ENCODE measurements at places on chromosomes 11 and 22.

GRCh38 chr22:44444341-44445306 is 53.4 kb downstream of the RTL6 start:
- DNase-seq = no peak

DNA sequence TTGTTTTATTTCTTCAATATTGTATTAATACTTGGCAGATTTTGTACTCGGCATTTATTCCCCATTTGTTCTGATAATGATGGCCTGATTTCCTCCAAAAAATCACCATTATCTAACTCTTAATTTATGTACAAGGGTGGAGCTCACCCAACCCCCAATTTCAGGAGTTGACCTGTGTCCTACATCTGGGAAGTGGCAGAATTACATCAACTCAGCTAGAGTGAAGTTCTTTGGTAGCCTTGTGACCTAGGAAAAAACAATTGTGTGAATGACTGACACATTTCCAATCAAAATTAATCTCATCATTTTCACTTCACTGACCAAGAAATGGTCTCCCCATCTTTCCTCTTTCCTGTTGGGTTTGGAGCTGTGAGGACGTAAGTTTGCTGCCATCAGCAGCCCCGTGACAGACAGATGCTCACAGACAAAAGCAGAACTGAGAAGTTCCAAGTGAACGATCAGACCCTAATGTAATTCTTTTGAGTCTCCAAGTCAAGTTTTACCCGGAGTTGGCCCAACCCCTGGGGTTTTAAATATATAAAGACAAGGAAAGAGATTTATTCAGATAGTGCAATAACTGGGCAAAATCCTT is 16.6 kb upstream of the MS4A6E start:
- DNase-seq = no peak

DNA sequence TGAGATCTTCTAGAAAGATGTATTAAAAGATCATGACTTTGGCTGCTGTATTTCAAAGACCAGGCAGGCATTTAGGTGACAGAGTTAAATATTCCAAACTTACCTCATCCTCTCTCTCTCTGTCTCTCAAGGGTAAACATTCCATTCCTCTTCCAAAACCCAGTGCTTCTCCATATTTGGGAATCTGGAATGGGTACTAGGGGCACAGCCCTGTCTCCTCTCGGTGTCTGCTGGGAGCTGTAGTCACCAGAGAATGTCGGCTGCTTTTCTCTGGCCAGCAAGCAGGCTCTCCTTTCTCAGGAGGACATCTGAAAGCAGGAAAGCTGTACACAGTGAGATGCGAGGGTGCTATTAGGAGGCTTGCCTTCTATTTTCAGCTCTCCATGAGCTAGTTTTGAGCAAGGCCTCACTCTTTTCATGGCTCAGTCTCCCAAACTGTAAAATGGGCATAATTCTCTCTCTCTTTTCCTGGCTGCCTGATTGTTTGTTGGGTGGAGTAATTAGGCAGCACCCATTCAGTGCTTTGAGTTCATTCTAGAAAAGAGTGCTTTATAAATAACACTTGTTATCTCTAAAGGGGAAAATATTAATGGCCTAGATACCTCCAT is 9.3 kb upstream of the PEX26 start:
- DNase-seq = no peak

DNA sequence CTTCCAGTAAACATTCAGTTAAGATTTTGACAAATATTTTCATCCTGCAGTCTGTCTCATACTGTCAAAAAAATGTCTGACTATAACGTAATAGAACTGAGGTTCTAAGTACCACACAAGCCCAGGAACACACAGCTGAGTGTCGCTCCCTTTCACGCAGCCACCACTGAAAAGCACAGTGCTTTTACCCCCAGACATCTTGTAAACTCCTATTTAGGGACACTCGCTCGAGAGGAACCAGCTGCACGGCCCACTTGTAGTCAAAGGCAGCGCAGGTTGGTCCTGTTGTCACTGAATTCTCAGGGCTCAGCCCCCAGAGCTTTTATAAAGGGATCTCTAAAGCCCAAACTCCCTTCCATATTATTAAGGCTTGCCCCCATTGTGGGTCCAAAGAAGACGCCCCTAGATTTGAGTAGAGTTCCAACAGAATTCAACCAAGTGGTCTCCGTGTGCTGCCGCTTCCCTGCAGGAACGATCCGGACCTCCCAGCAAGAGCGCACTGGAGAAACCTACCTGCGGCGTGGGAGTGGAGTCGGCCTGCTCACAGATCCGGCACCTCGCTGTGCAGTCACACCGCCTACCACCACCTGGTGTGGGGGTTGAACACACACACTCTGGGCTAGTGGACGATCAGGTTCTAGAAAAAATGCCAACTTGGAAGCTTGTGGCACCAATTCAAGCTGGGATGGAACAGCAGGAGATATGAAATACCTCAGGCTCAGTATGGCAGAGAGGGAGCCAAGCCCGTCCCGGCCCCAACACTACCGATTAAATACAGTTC is 23.4 kb downstream of the ASPHD2 start:
- no peak for DNase-seq

DNA sequence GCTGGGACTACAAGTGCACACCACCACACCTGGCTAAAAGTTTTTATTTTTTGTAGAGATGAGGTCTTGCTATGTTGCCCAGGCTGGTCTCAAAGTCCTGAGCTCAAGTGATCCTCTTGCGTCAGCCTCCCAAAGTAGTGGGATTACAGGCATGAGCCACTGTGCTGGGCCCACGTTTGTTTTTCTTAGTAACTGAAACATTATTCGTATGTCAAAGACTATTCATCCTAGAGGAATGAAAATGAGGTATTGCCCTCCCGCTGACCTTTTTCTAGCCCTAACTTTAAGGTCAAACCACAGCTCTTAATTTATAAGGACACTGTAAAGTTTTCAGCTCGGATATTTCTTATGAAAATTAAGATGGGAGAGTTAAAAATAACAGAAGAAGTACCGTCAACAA is 33.2 kb upstream of the PAX6 start:
- DNase-seq = no peak
